ENCODE measurements at places on chromosomes 5 and 9. TPM values are rescaled to one million over a fixed set of nuclear protein-coding genes. Genes with fewer than 3 reads are reported as not detected.

LRRC19 gene
- total RNA-seq = not detected

GRCh38 chr9:84374516-84374915 lies 34.0 kb upstream of the SLC28A3 start:
- no peak for DNase-seq

DNA sequence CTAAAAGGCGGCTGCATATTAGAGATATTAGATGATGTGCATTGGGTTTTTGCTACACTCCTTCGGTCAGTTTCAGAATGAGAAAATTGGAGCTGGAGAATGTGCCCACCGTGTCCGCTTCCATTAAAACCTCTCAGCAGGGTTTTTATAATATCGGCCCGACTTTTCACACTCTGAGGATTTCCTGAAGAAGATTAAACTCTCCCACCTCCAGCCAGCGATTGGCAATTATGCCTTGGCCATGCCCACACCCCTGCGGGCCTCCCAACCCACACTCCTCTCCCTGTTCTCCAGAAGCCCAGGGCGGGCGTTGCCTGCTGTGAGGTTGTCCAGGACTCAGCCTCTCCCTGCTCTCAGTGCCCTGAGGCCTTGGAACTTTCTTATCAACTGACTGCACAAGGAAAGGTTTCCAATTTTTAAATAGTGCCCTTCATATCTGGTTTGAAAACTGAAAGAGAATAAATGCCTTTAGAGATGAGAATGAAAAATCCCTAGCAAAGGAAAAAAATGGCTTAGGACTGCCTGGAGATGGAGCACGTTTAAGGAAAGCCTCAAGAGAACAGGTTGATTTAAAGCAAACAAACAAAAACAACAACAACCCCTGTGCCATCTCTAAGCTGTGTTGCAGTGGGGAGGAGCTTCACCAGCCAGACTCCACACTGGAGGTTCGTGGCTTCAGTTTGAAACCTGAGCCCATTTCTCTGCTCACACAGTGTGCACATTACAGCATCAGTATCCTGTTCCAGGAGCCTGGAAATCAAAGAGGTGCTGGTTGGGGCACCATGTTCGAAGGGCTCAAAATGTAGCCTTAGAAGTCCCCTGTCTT lies 292.9 kb downstream of the NSG2 start:
- DNase-seq = no peak

LIX1 gene
- not detected for total RNA-seq

BHMT gene
- not detected for total RNA-seq

DNA sequence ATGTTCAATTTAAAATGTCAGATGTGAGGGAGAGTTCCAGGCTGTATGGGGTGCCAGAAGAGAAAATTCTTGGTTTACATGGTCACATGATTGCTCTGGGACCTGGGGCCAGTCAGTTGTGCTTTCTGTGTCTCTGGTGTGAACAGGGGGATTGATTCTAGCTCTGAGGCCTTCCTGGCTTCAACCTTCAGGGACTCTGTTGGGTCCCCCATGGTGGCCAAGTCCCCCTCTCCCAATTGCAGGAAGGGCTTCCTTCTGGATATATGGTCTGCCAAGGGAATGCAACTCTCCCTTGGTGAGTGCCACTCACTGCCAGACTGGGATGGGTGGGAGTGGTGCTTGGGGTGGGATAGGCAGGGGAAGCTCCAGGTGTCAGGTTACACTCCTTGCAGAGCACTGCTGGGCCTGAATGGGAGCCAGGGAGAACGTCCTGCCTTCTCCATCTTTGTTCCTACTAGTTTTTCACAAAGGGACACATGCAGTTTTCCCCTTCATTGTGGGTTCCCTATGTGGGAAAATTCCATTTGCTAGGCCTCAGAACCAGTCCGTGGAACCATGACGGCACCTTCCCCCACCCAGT lies 153.2 kb downstream of the MELK start:
- no peak for DNase-seq

DNA sequence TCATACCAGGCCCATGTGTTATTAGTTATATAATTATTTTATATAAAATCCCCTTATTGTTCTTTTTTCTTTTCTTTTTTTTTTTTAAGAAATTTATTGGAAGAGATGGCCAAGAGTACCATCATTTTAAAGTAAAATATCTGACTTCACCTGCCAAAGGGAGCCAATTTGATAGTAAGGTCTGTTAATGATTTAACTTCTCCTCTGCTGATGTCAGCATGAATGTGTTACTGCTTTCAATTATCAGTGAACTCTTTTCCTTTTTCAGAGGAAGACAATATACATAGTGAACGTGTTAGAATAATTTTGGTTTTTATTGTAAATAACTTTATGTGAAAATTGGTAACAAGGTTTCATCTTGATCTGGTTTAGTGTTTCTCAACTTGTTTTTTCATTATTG lies 409.6 kb downstream of the SH3GL2 start:
- no peak for DNase-seq

DNA sequence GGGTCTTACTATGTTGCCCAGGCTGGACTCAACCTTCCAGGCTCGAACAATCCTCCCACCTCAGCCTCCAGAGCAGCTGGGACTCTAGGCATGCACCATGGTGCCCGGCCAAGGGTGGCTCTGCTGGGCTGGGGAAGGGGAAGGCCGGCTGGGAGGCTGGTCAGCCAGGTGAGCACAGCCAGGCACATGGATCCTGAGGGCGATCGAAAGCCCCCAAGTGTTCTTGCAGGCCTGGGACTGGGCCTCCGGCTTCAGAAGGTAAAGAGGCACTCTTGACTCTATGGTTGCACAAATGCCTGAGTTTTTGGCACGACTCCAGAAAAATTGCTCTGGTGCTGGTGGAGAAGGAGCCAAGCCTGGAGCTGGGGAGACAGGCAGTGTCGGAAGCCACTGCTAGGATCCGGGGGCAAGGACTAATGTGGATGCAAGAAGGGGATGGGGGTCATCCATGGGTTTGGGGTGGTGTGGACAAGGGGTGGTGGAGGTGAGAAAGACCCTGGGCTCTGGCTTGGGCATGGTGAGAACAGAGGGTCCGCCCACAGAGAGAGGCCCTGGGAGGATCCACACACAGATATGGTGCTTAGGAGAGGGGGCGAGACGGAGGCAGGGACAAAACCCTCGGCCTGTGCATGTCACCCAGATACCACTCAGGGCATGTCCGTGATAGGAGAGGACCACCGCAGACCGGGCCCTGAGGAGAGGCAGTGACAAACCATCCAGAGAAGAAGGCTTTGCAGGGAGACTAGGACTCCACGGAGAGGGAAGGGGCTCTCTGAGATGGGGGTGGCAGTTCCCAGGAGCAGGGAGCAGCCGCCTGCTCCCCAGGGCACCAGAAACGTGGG lies 51.1 kb upstream of the COL5A1 start:
- DNase-seq = no peak

GRCh38 chr9:109098171-109098959 lies 21.4 kb downstream of the TMEM245 start:
- peak; percentile 35 for DNase-seq

DNA sequence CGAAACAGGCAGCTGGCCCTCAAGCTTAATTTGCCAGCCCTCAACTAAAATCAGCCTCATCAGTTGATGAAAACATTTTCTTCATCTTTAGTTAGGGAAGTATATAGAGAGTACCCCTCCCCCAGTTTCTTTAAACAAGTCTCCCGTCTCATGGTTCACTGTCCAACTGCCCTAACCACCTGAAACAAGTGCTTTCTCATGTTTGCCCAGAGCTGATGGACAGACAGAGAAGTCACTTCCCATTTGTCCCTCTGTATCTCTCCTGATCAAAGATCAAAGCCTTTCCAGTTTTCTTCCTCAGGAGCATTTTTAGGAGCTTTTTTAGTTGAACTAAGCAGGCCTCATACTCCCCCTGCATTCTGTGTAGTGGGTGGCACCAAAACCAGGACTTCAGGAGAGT lies 21.7 kb downstream of the FUBP3 start:
- DNase-seq = no peak

GRCh38 chr5:39376293-39376714 lies 12.0 kb upstream of the C9 start:
- peak; percentile 53 for DNase-seq

HMCN2 gene
- 1.8 TPM for total RNA-seq

PCDHB16 gene
- 4.4 TPM for total RNA-seq

FIBCD1 gene
- not detected for total RNA-seq

DNA sequence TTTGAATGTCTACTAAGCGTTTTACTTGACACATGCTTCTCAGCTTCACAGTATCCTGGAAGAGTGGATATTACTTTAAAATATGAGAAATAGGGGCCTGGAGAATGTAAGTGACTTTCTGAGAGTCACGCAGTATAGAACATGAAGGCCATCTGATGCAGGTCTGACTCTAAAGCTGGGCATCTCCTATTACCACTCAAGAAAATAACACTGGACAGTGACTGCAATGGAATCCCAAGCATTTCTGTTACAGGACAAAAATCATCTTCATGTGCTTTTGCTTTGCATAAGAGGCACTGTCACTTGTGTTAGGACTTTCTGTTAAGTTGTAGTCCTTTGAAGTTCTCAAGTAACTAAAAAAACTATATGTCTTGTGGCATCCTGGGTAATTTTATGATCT lies 335.5 kb downstream of the FBXL7 start:
- DNase-seq = no peak

DNA sequence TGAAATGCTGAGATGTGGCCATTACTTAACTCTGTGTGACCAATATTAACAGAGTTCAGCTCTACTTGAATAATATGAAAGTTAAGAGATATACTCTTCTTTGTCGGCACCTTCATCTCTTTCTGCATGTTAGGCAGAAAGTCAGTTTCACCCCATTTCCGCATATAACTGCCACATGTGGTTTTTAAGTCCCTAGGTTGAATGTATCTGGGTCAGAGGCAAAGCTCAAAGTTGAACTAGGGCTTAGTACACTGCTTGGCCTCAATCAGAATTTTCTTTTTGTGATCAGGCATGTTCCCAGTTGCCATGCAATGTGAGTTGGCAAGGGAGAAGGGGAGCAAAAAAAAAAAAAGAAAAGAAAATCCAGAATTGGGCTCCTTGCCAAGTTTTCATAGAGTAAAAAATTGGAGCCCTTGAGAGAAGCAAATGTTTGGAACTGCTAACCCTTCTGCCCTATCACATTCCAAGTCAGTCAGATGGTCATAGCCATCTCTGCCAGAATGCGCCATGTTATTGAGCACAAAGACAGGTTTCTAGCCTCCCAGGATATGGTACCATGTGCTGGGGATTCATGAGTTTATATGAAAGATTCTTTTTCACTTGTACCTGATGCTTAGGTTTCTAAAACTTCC lies 251.2 kb upstream of the RORB start:
- DNase-seq = no peak

- DNase-seq = peak; percentile 21
These were observed 37.0 kb upstream of the OSMR start for GRCh38 chr5:38808666-38809343.

- DNase-seq = no peak
These were observed 649.4 kb downstream of the CDH9 start for GRCh38 chr5:26388976-26389375.

RNF183 gene
- 0.82 TPM for total RNA-seq

SLC34A1 gene
- not detected for total RNA-seq

DNA sequence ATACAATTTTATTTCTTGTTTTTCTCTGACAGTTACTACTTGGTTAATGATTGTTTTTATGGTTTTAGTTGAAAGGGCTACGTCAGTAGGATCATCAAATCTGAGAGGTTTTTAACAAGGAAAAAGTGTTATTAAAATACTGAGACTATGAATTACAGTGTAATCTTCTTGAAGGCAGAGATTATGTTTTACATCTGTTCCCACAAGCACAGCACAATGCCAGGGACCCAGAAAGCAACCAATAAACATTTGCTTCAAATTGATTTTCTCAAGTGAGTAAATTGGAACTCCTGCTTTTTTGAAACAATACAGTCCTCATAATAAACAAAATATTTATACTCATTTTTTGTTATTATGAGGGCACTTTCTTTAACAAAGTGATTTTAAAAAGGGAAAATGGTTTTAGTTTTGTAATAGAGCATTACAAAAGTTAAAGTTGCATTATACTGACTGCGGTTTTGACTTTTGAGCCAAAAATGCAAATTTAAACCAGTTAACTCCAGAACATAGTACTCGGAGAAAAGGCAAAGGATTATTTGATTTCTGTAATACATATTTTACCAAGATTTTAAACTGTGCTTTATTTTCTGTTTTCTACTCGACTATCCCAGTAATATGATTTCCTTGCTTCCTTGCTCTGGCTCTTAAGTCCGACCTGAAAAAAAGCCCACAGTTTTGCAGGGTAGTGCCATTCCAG lies 176.9 kb downstream of the GDNF start:
- DNase-seq = no peak

DNA sequence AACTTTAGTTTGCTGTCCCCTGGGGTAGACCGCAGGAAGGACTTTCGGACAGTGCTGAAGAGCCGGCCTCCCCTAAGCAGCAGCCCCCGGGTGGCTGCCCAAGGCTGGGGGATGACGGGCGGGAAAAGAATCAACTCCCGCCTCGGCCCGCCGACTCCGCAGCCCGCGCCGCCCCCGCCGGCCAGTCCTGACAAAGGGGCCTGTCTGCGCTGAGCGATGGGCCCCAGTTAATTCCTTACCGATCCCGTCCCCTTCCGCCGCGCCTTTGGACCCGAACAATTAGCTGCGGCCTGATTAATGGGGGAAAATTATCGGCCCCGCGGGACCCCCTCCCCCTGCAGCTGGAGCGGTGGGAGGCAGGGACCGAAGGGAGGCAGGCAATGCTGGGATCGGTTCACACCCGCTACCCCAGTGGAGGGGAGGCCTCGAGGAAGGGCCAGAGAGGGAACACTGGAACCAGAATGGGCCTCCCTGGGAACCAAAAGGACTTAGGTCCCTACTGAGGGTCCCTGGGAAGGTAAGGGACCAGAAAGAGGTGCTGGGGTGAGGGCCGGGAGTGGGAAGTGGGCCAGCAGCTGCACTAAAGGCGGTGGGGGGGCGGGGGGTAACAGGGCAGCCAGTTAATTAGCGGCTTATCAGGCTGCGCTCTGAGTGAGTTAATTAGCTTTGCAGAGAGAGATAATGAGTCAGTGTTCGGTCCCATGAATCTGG lies 4.2 kb downstream of the ARID3C start:
- no peak for DNase-seq
